Peyer's patch (tissue), 4 donors: ENCODE measurements at places on chromosomes 13 and 19. TPM values are rescaled to one million over a fixed set of nuclear protein-coding genes. Genes with fewer than 3 reads are reported as not detected.

GRCh38 chr13:114258589-114258988 lies 22.8 kb upstream of the UPF3A start:
- no peak for DNase-seq

GRCh38 chr19:32691291-32691951 lies at the start of gene NUDT19:
Gene NUDT19, plus strand, starts transcription at chr19:32691821. Its CDS starts 140 bp downstream, at chr19:32691961.
- peak; percentile 94 for DNase-seq

- no peak for DNase-seq
Measured at GRCh38 chr13:111384441-111385182, 64.2 kb downstream of the TEX29 start.

- no peak for DNase-seq
Measured at GRCh38 chr13:33452873-33453517, 167.4 kb upstream of the STARD13 start.

ATP4B gene
- total RNA-seq: not detected
